HCT116 (cell line): ENCODE measurements at places on chromosomes 13 and 19.

- no peaks in the 10 kb centered on the region for H3K27me3 ChIP-seq
- H3K4me3 ChIP-seq, result no peak overlapping the region
- DNase-seq, result no peak
These were observed 272.6 kb downstream of the DNAJC15 start for GRCh38 chr13:43295825-43296564.

DNA sequence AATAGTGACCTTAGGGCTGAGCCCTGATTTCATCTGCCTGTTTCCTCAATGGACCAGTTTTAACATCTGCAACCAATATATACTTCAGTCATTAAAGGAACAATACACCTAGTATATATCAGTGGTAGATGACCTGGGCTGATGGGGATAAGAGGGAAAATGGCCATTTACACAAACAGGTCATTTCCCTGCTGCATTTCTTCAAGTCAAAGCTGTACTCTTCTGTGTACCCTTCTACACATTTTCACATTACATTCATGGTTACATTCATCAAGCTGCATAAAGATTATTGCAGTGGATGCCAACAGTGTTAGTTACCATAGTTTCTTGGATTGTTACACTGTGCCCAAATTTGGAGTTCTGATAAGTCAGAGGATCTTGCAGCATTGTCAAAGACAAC lies 81.2 kb upstream of the RAP2A start:
- H3K4me1 ChIP-seq, result no peaks in the 10 kb centered on the region
- no peak overlapping the region for H3K4me3 ChIP-seq
- peaks cover 21% of the 10 kb centered on the region; the same call in 1 of the 2 replicates for H3K36me3 ChIP-seq

GRCh38 chr13:82070416-82070815 lies 1729.5 kb upstream of the SPRY2 start:
- no peak overlapping the region for H3K27ac ChIP-seq
- DNase-seq, result no peak
- H3K36me3 ChIP-seq, result no peaks in the 10 kb centered on the region
- H3K27me3 ChIP-seq, result no peaks in the 10 kb centered on the region

GRCh38 chr19:30430206-30430734 lies 58.1 kb downstream of the ZNF536 start:
- 0 out of 2 replicates have a peak, but pooled peaks cover 4% of the 10 kb centered on the region for H3K27me3 ChIP-seq
- DNase-seq, result no peak
- H3K4me3 ChIP-seq, result no peak overlapping the region
- H3K4me1 ChIP-seq, result no peaks in the 10 kb centered on the region
